T-helper 9 cell (primary cell): ENCODE measurements at places on chromosomes 7 and 10.

- no peak for DNase-seq
Measured at GRCh38 chr7:133771788-133772419, 355.2 kb upstream of the LRGUK start.

GRCh38 chr10:118522791-118523498 lies 72.5 kb downstream of the PRLHR start:
- DNase-seq, result no peak

GRCh38 chr7:134504660-134505164 lies 22.7 kb upstream of the AKR1B10 start:
- no peak for DNase-seq

- no peak for DNase-seq
Measured at GRCh38 chr7:157409149-157409752, 72.4 kb downstream of the DNAJB6 start.

- no peak for DNase-seq
Measured at GRCh38 chr7:28200598-28200997, 20.0 kb upstream of the JAZF1 start.

DNA sequence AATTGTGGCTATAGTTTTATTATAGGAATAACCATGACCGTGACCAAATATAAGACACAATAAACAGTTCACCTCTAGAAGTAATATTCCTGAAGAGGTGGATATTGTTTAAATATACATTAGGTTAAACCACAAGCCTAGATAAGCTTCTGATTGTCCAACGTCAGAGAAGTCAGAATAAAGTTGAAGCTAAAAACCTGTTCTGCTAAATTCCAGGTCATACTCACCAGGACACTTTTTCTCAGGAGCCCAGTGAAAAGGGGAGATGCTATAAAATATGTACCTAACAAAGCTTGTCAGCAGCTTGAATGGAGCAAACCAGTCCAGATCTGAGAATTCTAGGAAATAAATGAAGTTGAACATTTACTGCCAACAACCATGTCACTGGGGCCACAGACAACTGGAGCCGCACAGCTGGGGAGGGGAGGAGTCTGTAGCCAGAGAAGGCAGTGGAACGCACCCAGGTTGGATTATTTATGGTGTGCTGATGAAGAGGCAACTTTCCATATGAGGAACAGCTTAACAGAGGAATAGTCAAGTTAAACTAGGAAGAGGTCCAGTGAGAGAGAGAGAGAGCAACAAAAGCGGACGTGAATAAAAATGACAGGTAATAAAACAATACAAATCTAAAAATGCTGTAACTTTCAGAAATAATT lies 191.1 kb downstream of the ZNF438 start:
- DNase-seq, result no peak

GRCh38 chr10:23095966-23096801 lies 805 bp downstream of the MSRB2 start:
- peak; percentile 6 for DNase-seq

GRCh38 chr7:155885167-155886155 lies 73.2 kb upstream of the SHH start:
- DNase-seq, result no peak

GRCh38 chr7:84971360-84971759 lies 215.5 kb downstream of the SEMA3D start:
- no peak for DNase-seq

DNA sequence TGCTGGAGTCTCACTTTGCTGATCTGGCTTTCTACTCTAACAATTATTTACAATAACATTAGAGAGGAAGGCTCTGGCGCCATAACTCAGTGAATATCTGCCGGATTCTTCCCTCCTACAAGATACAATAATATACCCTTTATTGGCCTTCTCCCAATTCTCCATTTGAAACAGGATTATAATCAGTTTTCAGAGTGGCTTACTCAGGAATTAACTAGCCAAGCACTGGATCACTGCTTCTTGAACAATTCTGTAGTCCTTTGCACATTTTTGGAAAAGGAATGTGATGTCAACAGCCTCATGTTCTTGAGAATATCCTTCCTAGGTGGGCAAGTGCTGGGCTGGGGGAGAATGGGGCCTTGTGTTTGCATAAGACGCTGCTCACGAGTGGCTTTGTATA lies 125.9 kb downstream of the HIPK2 start:
- DNase-seq, result no peak

GRCh38 chr10:100996678-100997359 lies 2.8 kb upstream of the LZTS2 start:
- DNase-seq, result peak; percentile 29

DNA sequence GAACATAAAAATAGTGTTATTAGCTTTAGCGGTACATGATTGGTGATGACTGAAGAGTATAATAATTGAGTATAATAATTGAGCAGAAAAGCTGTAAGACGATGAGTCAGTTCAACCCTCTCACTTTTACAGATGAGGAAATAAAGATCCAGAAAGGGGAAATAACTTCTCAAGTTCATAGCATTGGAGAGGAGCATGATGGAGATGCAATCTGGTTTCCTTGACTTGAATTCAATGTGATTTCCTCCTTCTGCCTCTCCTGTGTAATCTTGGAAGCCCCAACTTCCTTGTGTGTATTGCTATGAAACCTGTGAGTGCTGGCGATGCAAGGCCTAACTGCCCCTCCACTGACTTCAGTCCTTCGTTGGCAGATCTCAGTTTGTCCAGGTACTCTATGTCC lies 265.1 kb downstream of the LRMDA start:
- no peak for DNase-seq

DNA sequence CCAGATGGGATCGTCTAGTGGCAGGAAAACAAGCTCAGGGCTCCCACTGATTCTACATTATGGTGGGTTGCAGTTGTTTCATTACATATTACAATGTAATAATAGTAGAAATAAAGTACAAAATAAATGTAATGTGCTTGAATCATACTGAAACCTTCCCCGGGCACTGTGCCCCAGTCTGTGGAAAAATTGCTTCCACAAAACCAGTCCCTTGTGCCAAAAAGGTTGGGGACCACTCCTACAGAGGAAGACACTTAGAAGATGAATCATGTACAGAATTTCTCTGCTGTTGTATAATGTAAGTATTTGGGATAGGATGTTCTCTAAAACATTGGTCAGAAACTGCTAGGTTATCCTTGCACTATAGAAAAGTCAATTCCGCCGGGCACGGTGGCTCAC lies 11.3 kb upstream of the PHYH start:
- DNase-seq, result no peak

DNA sequence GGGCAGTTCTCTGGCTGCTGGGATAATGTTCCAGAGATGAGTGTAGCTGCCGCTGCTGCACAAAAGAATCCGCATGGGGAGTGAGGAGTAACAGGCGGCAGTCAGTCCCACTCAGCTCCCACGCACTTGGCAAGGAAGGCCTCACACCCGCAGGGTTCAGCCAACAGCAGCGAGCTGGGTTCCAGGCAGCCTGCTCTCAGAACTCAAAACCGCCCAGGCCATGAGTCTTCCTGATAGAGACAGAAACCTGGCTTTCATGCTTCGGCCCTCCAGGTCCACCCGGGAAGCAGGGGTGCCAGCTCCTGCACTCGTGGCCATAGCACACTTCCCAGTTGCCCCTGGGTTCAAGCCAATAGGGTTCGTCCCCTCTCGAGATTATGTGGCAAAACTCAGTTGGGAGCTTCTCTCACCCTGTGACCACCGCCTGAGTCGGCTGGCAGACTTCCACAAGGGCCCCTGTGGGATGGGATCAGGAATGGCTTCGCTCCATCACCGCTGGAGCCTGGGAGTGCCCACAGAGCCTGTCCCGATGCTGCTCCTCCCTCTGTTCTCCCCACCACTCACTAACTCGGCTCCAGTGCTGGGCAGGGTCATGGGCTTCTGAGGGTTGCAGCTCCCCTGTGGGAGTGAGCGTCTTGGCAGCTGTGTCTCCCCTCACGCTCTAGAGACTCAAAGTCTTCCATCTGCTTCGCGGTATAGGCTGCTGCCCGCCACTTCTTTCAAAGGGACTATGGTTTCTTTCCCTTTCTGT lies 20.6 kb downstream of the CLRN3 start:
- DNase-seq, result no peak

DNA sequence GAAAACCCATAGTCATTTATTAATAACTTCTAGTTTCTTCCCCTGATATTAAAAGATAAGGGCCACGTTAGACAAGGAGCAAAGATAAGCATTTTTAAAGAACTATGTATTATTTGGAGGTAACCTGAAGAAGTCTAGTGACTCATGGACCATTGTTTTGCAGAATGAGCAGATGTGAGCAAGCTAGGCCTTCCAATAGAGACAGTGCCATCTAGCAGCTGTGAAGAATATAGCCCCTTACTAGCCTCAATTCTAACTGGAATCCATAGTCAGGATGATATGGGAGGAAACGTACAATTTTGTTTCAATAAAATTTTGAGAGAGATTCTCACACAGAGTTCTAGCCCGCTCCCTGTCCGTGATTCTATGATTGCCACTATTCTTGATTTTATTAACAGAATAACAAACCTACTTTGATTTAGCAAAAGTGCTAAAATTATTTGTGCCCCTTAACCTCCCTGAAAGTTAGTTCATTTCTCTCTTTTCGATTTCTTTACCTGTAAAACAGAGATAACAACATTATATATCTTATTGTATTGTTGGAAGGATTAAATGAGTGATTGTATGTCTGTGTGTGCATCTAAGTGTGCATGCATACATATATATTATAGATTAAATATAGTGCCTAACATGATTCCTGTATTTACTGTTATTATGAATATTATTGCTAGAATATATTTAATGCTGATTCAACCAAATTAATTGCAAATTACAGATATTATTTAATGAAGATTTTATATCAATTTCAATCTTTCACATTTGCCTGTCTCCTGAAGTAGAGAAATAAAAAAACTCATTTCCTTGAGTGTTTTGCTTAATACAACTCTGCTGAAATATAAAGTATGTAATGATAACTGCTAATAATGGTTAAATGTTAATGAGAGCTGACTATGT lies 22.7 kb downstream of the FAM237B start:
- no peak for DNase-seq

DNA sequence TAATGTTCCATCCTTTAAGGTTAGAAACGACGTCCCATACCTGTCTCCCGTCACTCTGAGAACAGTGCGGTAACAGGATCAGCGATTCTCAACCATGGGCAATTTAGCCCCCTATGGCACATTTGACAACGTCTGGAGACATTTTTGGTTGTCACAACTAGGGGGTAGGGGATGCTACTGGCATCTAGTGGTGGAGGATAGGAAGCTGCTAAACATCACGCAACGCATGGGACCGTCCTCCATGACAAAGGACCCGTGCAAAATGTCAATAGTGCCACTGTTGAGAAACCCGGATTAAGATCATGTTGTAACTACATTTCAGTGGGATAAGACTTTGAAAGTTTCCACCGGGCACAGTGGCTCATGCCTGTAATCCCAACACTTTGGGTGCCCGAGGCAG lies 5.0 kb upstream of the PAXIP1 start:
- DNase-seq, result no peak

DNA sequence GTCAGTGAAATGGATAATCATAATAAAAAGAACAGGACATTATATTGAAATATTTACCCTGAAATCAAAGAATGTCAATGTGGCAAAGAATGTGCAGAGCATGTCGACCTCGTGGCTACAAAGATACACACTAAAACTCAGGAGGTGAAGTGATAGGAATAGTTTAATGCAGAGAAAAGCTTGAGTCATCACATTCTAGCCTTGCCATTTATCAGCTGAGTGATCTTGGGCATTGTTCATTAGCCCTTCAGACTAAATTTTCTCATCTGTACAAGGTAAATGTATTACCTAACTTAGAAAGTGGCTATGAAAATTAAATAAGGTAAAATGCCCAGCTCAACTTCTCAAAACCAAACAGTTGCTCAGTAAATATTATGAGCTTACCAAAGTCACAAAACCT lies 22.6 kb downstream of the CALCR start:
- no peak for DNase-seq

DNA sequence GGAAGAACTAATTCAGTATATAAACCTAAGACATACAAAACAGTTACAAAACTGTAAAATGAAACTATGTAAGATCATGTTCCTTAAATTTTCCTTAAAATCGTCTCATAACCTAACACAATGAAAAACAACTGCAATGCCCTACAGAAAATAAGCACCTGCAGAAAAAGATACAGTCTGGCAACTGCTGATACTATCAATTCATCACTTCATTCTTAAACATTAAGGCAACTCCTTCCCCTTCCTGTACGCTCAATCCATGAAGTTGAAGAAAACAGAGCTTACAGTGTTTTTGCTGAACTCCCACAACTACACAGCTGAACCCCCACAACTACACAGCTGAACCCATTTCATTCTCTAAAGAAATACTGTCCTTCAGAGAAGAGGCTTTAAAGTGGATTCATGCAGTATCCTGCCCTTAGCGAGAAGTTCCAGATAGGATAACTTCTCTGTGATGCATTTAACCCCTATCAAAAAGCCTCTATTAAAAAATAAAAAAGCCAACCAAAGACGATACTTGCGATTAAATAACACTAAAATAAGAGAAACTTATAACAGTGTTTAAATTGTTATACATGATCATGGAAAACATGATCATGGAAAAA lies 50.0 kb downstream of the JMJD1C start:
- no peak for DNase-seq

DNA sequence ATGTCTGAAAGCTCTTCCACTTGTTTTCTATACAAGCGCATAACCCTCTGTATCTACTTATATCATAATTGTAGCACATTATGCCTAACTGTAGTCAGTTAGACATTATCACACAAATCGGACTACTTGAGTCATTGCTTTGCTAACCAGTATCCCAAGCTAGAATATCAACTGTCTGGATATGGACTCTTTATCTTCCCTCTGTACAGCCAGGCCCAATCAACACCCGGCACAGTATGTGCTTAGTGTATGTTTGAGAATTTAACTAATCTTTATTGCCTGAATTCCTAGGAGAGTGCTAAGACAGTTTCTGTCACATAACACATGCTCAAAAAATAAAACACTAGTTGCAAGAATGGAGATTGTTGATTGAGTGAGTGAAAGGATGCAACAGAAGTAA lies 211.2 kb downstream of the ARL4A start:
- no peak for DNase-seq

- no peak for DNase-seq
Measured at GRCh38 chr10:79188154-79188965, 119.6 kb downstream of the ZMIZ1 start.

GRCh38 chr7:138768241-138768640 lies 29.6 kb upstream of the TMEM213 start:
- no peak for DNase-seq

DNA sequence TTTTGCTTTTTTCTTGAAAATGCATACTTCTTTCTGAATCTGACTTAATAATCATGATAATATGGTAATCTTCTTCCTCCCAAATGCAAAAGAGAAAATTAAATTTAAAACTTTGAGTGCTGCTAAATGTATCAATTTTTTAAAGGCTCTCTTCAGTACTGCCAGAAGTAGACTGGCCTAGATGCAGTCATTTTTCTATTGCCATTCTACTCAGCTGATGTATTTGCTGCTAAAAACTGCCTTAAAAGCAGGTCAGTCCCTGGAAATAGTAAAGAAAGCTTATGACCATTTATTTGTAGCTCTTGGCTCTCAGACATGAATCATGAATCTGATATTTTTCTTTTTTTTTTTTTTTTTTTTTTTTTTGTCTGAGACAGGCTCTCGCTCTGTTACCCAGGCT lies 28.5 kb downstream of the NAPEPLD start:
- no peak for DNase-seq

- no peak for DNase-seq
Measured at GRCh38 chr7:81715984-81716588, 53.8 kb downstream of the HGF start.
